ENCODE measurements at places on chromosomes 2 and 18.

DNA sequence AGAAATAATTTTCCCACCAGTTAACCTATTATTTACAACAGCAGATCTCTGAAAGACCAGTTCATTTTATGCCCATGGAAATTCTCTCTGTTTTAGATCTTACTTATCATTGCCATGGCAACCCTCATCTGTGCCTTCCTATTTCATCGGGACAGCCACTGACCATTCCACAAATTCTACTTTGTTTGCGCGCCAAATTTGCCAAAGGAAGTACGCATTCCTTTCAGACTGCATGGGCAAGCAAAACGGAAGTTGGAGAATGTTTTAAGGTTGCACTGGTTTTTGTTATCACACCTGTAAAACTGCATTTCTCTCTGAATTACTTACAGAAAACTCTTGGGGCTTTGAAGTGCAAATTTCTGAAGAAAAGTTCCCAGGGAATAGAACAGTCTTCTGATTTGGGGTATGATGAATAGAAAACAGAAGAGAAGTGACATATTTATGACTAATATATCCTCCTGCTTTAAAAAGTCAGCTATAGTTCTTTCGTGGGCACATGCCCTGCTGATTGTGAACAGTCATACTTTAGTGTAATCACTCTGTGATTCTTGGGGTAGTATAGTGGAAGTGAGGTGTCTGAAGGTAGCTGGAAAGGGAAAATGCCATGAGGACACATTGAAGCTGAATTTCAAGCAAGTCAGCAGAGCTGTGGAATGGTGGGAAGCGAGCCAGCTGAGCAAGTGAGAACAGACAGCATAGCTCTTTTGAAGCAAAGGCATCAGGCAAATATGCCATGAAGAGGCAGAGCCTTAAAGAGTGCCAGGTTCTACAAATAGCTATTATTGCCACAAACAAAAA is 20.9 kb downstream of the NETO1 start:
- DNase-seq: no peak

- no peak for DNase-seq
These were observed 120.3 kb downstream of the RDH14 start for GRCh38 chr2:18440141-18440661.

DNA sequence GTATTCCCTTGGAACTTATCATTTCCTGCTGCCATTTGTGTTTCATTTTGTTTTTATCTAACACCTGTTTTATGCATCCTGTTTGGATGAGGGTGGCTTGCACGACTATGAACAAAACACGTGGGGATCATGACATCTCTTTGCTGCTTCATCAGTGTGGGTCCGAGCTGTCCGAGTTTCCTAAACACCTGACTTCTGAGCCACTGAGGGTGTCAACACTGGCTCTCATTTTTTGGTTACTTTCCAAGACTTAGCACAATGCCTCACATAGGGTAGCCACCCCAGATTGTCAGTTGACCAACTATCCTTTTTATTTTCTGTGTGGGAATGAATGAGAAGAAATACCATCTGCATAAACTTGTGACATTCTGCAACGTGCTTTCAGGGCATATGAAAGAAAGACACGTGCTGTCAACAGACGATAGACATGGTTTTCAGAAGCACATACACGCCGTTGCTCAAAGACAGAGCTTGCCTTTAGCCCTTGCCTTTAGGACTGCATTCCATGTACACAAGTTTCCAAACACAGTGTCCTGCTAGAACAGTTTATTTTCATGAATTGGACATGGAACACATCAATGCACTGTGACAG is 166.7 kb downstream of the MYT1L start:
- no peak for DNase-seq

DNA sequence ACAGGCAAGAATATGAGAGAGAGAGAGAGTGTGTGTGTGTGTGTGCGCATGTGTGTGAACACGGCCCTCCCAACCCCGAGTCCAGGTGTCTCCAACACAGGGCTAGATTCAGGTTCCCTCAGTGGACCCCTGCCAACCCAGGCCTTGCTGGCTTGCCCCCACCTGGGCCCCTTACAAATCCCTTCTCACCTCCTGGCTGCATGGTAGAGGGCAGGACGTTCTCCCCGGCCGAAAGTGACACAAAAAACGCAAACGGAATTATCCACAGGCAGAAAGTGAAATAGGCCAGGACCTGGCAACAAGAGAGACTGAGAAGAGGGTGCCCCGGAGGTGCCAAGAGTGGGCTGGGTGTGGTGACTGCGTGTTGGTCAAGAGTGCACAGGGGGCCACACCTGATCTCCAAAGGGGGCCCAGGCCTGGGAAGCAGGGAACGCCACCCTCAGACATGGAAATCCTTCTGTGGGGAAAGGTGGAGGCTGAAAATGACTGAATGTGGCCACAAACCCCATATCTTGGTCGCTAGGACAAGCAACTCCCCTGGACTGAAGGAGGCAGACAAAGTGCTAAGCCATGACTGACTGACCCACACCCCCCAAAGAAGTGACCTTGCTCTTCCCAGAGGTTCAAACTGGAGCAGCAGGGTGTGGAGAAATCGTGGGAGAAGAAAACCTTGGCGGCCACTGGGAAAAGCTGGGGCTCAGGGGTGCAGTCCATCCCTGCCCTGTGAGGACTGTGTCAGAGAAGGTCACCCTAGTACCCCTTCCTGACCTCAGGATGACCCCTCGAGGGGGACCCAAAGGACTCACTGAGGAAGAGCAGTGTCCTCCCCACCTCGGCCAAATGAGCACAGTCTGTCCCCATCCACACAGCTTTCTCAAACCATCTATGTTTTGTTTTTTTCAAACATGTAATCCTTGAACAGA is 5.7 kb downstream of the TEX261 start:
- no peak for DNase-seq

DNA sequence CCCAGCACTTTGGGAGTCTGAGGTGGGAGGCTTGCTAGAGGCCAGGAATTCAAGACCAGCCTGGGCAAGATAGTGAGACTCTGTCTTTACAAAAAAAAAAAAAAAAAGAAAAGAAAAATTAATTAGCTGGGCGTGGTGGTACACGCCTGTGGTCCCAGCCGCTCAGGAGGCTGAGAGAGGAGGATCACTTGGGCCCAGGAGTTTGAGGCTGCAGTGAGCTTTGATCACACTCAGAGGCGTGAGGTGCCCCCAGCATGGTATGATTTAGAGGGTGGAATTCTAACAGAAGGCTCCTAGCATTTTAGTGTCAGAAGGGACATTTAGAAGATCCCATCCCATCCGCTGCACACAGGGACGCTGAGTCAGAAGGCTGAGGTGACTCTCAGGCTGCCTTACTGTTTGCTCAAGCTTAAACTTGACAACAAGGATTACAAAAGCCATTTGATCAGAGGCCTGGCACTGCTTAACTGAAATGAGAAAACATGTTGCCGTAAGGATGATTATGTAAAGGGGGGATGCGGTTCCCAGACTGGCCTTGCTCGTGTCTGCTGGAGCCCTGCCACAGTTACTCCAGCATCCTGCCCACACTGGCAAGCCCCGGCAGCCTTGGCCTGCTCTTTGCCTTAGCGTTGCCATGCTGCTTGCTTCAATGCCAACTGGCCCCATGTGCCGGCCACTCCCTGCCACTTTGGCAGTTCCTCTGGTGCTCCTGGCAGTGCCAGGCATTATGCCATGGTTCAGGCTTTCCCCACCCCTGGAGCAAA is 45.6 kb upstream of the SLC1A4 start:
- DNase-seq: peak; percentile 6

DNA sequence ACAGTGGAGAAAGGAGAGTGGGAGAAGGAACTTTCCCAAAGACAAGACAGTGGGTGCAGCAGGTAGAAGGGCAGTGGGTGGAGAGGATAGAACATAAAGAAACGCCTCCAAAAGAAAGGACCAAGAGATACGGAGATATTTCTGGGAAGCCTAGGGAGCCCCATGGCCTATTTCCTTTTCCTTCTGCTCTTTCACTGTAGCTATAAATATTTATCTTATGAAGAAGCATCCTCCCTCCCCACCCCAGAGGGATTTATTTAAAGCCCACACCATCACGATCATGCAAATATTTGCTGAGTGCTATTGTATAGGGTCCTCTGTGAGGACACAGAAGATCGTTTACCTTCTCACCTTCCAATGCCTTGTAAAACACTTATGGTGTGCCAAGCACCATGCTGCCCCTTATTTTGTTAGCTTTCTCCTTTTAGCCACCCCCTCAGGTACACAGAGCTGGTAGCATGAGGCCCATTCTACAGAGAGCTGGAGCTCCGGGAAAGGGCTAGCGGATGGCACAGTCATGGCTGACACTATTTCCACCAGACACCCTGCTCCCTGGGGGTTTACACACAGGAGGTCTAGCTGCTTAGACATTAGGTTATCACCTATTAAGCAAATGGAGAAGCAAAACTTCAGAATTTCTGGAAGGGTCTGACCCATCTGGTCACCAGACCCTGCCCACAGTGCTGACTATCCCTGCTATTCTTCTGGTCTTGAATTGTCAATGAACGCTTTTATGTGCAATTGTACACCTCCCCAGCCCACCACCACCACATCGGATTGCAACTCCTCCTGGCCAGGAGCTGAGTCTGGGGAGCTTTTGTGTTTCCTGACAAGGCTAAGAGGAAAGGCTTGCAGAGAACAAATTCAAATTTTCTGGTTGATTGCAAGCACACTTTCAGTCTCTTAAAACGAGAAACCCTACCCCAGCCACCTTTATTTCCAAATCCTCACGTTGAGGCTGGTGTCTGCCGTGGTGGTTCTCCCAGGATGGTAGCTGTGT is 91.8 kb upstream of the KLF7 start:
- no peak for DNase-seq

GRCh38 chr2:206368484-206368883 is 74.8 kb upstream of the ADAM23 start:
- no peak for DNase-seq

DNA sequence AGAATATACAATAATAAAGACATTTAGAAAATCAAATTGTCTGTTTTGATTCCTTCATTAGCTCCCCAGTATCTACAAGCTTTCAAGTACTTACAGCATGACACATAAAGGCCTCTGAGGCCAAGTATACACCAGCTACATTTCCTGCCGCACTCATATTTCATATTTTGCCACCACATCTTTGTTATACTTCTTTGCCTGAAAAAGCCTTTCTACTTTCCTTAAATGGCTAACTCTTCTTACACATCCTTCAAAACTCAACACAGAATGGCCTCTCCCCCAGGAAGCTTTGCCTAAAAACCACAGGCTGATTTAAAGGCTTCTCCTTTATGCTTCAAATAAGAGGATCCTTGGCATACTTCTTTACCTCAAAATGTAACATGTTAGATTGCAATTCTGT is 4.5 kb downstream of the STK17B start:
- DNase-seq: no peak
